RWPE1 (cell line): ENCODE measurements at places on chromosomes 12 and 14.

DNA sequence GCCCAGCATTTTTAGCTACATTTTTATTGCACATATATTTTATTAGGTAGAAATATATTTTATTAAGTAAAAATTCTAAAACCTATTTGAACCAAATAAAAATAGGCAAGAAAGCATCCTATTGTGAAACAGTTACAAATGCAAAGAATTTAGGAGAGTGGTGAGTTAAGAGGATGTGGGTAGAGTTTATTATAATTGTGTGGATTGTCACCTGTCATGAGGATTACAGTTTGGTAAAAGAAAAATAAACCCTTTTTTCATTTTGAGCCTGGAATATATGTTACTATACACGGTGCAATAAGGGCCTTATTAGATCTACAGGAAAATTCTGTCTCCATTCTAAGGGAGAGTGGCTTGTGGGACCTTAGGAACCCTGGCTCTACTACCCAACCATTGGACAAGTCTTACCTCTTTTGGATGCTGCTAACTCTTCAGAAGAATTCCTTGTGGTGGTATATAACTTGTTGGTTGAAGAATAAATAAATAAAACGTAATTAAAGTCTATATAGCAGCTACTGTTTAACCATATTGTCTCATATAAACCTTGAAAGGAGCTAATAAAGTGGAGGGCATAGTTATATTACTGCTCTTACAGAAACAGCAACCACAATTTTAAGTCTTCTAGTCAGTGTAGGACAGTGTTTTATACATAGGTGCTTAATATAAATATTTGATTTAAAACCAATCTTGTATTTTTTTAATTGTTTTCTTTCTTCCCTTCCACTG lies 67.8 kb downstream of the FGD4 start:
- no peak for DNase-seq

- peak; percentile 50 for DNase-seq
Measured at GRCh38 chr14:74038020-74038859, 19.1 kb downstream of the BBOF1 start.

DNA sequence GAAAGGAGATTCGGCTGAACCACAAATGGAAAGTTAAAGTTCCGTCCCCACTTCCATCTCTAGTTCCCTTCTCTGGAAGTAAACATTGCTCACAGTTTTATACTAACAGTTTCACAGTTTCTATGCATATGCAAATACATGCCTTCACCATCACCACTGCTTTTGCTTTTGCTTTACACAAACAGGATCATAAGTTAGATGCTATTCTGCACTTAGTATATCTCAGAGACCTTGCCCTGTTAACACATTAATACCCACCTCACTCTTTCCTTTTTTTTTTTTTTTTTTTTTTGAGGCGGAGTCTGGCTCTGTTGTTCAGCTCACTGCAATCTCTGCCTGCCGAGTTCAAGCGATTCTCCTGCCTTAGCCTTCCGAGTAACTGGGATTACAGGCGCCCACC lies 890 bp downstream of the TEP1 start:
- no peak for DNase-seq

DNA sequence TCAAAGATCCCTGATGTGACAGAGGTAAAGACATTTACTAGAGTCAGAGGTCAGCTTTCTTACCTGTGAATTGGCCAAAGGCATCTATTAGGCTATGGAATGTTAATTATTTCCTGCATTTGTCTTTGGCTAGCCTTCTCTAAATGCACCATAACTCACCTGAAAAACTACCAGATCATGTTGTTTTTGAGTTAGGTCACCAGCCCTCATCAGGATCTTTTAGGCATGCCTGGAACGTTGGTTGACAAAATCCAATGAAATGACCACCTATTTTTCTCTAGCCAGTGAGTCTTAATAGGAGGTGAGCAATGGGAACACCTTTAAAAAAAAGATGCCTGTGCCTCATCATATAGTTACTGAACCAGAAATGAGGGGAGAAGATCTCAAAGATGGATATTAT lies 46.2 kb downstream of the ANO4 start:
- no peak for DNase-seq

- DNase-seq = peak; percentile 79
Measured at GRCh38 chr12:2179953-2180736, 127.4 kb downstream of the CACNA1C start.

GRCh38 chr12:18752280-18752920 lies 14.5 kb downstream of the CAPZA3 start:
- no peak for DNase-seq

- DNase-seq = no peak
Measured at GRCh38 chr12:48996794-48997718, 2.1 kb downstream of the DDN start.

DNA sequence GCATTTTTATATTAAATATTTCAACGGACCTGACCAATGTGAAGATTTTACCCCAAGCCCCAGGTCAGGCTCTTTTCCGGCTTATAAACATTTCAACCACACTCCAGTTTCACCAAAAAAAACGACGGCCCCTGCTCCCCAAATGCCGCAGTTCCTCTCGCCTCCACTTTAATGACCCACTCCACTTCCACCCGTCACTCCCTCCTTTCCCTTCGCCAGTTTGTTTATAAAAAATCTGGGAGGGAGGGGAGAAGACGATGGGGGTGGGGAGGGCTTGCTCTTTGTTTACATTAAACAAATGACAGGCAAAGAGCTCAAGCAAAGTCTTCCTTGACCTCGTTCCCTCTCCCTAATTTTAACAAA lies 5.4 kb downstream of the SIX6 start:
- DNase-seq = no peak

DNA sequence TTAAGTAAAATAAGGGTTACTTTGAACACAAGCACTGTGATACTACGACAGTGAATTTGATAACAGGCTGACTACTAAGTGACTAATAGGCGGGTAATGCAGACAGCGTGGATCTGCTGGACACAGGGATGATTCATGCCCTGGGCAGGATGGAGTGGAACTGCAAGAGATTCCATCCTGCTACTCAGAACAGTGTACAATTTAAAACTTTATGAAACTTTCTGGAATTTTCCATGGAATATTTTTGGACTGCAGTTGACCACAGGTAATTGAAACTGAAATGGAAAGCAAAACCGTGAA lies 46.0 kb downstream of the YEATS4 start:
- DNase-seq = peak; percentile 80

- no peak for DNase-seq
Measured at GRCh38 chr12:114399664-114400211, 6.2 kb downstream of the TBX5 start.

- DNase-seq = no peak
Measured at GRCh38 chr14:86613126-86613525, 1083.2 kb downstream of the FLRT2 start.

- DNase-seq = no peak
Measured at GRCh38 chr14:73567951-73568885, 795 bp upstream of the ACOT2 start.

- DNase-seq = no peak
Measured at GRCh38 chr14:69439521-69440270, 41.2 kb downstream of the SLC39A9 start.

DNA sequence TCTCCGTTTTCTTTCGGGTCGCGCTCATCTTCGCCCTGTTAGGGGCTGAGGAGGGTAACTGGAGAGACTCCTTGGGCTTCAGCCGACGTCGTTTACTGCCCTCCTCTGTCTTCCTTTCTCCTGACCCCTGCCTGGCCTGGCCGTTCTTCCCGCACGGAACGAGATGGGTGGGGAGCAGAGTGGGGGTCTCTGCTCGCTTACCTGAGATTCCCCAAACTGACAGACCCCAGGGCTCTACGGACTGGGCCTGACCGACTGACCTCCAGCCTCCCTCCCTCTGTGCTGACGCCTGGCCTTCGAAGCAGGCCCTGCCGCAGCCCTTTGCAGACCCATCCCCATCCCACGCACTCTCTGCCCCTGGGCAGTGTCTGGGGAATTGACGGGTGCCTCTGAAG lies 439 bp downstream of the GOLGA5 start:
- no peak for DNase-seq

GRCh38 chr12:49661191-49661590 lies 37.8 kb downstream of the PRPF40B start:
- DNase-seq = no peak

- DNase-seq = no peak
Measured at GRCh38 chr12:58639318-58639934, 280.9 kb downstream of the LRIG3 start.

- DNase-seq = peak; percentile 43
Measured at GRCh38 chr12:125092872-125093680, 27.8 kb downstream of the AACS start.

DNA sequence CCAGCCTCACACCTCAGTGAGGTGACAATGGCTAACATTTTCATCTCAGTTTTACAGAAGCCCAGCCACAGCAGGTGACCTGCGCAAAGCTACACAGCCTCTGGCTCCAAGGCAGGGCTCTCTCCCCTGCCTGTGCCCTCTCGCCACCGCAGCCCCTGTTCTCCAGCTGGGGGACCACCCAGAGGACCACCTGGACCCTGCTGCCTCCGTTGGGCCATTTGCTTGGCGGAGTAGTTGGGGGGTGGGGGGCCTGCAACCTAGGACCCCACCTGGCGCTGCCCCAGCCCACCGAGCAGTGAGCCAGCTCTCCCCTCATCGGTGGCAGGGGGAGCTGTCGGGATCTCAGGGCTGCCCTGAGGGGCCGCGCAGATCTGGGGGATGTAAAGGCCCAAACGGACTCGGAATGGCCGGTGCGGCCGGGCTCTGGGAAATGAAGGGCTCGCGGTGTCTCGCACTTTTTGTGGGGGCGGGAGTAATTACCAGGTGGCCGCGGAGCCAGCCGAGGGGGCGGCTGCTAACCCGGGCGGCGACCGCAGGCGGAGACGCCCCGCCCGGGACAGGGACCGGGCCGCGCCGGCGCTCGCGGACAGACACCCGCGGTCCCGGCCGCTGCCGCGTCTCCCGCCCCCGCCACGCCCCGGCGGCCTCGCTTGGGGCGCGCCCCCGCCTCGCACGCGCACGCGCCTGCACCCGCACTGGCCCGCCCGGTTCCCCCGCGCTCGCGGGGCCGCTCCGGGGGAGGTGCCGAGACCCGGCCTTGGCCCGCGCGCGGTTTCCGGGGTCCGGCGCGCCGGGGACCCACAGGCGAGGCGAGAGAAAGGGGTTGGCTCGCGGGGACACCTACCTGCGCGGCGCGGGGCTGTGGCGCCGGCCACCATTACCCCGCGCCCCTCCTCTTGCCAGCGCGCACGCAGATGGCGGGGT lies 8.6 kb upstream of the GPR68 start:
- DNase-seq = peak; percentile 31

DNA sequence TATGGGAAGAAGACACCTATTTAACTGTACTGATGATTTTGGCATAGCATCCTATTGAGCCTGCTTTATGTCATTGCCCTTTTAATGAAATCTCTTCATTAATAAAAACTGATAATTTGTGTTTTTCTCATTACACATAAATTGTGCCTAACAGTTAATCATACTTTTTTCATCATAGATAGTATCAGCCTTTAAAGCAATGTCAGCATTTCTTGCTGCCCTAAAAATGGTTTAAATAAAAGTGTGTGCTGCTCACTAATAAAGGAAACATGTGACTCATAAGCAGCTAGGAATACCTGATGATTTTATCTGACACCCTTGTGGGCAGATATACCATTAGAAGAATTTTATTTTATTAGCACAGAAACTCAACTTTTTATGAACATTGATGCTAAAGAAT lies 26.7 kb downstream of the TBK1 start:
- no peak for DNase-seq

DNA sequence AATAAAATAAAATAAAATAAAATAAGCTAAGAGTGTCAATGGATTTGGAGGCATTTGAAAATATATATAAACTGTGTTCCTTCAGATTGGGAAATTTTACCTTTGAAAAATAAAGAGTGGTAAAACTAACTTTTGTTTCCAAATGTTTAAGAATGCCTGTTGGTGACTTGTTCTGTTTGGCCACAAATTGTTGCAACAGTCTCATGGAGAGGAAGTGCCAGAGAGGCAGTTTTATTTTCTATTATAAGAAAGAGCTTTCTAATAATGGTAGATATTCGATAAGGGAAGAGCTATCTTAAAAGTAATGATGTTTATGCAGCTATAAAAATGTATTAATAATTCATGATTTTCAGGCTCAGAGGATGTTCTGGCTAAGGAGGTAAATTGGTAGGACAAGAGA lies 68.8 kb upstream of the MDGA2 start:
- no peak for DNase-seq

DNA sequence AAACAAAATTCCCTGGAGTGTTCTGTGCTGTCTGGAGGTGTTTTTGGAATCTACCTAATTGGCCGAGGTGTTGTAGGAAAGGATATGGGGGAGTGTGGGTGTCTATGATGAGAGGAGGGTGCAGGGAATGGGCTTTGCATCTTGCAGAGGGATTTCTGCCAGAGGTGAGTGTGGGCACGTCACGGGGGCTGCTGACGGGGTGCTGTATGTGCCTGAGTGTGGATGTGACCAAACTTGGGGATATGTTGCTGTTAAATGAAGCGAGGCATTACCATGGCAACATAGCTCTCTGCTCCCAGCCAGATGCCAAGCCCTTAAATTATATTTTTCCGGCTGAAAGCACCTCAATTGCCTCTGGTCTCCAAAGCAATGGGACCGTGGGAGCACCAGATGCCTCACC lies 44.3 kb upstream of the SPTLC2 start:
- DNase-seq = no peak

DNA sequence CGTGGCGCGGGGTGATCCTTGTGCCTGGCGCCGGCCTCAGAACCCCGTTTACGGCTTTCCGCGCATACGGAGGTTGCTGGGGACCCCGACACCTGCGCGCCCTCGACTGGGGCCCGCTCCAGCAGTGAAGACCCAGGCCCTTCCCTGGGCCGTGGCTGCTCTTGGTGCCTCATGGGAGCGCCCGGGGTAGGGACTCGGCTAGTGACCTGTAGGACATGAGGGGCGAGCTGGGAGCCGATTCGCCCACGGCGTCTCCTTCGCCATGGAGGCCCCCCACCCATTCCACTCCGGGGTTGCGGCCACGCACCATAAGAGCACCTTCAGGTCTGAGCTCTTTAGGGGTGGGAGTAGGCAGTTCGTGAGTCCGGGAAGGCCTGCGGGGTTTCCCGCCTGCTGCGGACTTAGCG lies 14.2 kb upstream of the PAX9 start:
- no peak for DNase-seq

DNA sequence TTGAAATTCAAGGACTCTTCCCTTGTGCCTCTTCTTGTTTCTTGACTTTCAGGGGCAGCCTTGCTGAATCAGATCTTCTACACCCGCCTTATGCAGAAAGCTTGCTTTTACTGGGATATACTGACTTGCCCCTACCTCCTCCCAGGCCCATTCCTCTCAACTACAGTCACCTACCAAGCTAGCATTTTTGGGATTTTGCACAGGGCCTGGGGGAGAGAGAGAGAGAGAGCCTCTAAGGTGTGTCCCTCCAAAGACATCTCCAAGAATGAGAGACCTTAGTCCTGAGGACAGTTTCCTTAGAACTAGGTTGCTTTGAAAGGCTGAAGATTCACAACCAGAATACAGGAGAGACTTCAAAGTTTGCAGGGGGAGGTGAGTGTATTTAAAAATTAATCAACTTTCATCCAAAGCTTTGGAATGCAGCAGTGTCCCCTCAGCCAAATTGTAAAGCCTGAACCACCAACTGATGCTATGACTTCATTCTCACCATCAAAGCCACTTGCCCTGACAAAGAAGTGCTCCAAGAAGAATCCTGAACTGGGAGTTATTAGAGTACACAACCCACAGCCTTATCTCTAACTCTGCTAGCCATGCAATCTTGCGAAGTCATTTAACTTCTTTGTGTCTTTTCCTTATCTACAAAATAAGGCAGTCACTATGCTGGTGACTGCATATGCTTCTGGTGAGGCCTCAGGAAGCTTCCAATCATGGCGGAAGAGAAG lies 96.1 kb upstream of the EGLN3 start:
- DNase-seq = no peak

- DNase-seq = no peak
Measured at GRCh38 chr14:68692216-68692615, 100.7 kb downstream of the ZFP36L1 start.

- no peak for DNase-seq
Measured at GRCh38 chr12:65200007-65200665, 30.8 kb downstream of the LEMD3 start.

- DNase-seq = no peak
Measured at GRCh38 chr12:4829793-4830162, 79.9 kb upstream of the KCNA1 start.
